Activated CD4-positive, CD25-positive, alpha-beta regulatory T cell treated with anti-CD3 and anti-CD28 coated beads, Interleukin-2, amount 50 U/mL, for 72 hours (primary cell): ENCODE measurements at places on chromosomes 3 and 15.

DNA sequence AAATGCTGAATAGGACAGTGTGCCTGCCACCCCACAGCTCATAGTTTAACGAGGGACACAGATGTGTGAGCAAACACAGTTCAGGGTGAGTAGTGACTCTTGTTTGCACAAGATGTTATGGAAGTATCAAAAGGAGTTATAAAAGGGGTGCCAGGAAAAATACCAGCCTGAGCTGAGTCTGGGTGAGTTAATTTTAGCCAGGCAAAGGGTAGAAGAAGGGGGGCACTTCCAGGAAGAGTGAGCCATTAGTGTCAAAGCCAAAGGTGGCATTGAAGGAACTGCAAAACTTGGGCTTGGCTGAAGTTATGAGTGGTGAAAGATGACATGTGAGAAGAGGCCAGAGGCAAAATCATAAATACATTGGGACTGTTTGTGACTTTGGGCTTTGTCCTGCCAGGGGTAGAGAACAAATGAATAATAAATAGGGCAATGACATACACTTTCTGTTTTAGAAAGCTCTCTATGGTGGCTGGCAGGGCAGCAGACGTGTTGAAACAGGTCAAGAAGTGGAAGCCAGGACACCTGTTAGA, 1.9 kb upstream of the SPPL2A start:
- DNase-seq: no peak

- DNase-seq: no peak
Measured at GRCh38 chr15:78540871-78541743, 863 bp downstream of the PSMA4 start.

- no peak for DNase-seq
Measured at GRCh38 chr3:150469931-150470740, 62.0 kb downstream of the TSC22D2 start.

- no peak for DNase-seq
Measured at GRCh38 chr15:47003568-47003967, 713.7 kb upstream of the SEMA6D start.

GRCh38 chr15:100944244-100944895, 25.2 kb downstream of the LRRK1 start:
- DNase-seq: no peak

- DNase-seq: no peak
Measured at GRCh38 chr15:53752406-53752805, 7.1 kb downstream of the WDR72 start.

- DNase-seq: no peak
Measured at GRCh38 chr15:63759752-63760151, 74.0 kb downstream of the HERC1 start.

DNA sequence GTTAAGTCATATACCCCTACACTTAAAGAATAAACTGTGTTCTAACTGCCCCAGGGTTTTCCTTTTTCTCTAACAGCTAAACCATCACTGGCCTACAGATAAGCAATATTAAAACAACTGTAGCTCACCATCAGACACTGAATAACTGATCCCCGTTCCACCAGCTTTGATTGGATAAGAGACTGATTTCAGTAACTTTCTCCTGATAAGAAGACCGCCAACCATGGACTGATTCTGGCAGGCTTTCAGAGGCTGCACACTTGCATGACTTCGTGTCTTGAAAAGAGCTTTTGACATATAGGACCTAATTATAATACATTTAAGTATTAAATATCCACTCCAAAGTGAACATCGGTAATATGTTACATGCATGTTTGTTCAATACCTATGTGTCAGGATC, 15.3 kb upstream of the CEP97 start:
- no peak for DNase-seq

DNA sequence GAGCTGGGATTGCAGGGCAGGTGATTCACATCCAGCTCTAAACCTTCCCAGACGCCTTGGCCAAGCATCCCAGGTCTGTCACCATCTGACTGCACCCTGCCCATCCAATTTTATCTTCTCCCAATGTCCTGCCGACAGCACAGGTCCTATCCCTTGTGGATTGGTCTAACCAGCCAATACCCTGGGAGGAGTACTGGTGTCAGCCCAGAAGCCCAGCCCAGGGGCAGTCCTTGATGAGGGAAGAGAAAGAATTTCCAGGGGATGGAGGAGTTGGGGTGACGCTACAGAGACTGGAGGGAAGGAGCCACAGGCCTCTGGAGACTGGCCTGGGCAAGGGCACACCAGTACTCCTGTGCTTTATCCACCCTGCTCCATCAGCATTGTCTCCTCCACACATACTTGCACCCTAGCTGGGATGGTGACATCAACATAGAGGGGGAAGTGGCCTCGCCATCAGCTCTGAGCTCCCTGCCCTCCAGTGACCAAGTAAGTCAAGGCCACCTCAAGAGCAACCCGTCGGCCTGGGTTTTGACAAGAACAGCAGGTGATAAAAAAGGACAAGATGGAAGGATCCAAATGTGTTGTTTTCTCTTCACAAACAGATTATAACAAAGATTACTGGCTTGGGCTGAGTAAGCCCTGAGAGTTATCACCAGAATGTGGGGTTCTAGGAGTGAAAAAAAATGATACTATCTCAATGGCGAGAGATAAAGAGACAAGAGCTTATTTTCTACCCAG, 114.6 kb downstream of the AQP9 start:
- DNase-seq: no peak

GRCh38 chr15:73684581-73685455, 635 bp downstream of the CD276 start:
- no peak for DNase-seq

- DNase-seq: no peak
Measured at GRCh38 chr3:188546835-188547670, 393.1 kb downstream of the LPP start.

DNA sequence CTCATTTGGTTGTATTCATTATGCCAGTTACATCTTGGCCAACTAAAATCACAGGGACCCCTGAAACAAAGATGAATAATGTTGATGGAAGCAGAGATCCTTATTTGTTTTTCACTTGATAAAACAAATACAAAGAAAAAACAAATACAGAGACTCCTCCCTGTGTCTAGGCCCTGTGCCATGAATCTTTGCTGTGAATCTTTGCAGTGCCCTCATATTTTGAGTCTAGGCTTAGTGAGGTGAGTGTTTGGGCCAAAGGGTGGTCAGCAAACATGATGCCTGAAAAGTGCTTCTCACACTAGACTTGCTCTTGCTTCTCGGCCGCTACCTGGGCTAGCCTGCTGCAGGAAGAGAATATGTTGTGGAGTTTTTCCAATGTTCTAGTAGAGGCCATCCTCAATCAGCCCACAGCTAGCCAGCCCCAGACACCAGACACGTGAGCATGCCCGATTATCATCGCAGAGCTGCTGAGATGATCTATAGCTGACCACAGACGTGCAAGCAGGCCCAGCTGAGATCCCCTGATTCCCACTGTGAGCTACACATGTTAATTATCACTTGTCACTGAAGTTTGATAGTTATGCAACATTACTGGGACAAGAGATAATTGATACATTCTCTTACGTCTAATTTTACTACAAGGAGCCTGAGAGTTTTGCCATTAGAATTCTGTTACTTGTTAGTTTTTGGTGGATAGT, 191.4 kb downstream of the THRB start:
- no peak for DNase-seq

DNA sequence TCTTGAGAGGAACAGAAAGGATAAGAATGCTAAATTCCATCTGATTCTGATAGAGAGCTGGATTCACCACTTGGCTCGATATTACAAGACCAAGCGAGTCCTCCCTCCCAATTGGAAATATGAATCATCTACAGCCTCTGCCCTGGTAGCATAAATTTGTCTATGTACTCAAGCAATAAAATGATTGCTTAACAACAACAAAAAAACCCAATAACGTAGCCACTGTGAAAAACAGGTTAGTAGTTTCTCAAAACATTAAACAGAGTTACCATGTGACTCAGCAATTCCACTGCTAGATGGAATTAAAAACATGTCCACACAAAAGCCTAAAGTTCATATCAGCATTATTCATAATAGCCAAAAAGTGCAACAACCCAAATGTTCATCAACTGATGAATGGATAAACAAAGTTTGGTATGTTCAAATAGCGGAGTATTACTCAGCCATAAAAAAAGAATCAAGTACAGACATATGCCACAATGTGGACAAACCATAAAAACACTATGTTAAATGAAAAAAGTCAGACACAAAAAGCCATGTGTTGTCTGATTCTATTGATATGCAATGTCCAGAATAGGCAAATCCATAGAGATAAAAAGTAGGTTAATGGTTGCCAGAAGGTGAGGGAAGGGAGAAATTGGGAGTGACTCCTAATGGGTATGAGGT, 16.8 kb downstream of the BCL2L10 start:
- DNase-seq: no peak
